ENCODE measurements at places on chromosomes 3 and 15. TPM values are rescaled to one million over a fixed set of nuclear protein-coding genes. Genes with fewer than 3 reads are reported as not detected.

Gene SLC22A13
- total RNA-seq, result 0.13 TPM

DNA sequence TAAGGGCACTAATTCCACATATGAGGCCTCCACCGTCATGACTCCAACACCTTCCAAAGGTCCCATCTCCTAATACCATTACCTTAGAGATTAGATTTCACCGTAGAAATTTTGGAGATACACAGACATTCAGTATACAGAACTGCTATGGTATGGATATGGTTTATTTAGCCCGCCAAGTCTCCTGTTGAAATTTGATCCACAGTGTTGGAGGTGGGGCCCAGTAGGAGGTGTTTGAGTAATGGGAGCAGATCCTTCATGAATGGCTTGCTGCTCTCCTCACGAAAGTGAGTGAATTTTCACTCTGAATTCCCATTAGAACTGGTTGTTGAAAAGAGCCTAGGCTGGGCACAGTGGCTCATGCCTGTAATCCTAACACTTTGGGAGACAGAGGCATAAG is 7.4 kb downstream of the MKRN3 start:
- DNase-seq, result no peak

GRCh38 chr3:194043516-194043915 is 92.4 kb upstream of the HES1 start:
- no peak for DNase-seq

DNA sequence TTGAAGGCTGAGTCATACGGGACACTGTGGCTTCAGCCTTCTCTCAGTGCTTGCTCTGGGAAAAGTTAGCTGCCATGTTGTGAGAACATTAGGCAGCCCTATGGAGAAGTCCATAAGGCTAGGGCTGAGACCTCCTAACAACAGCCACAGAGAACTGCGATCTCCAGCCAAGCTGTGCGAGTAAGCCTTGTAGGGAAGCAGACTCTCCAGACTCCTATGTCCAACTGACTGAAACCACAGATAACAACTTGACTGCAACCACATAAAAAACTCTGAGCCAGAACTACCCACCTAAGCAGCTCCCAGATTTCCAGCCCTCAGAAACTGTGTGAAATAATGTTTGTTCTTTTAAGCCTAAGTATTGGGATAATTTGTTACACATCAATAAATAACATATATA is 40.7 kb downstream of the DENND6A start:
- DNase-seq, result no peak

DNA sequence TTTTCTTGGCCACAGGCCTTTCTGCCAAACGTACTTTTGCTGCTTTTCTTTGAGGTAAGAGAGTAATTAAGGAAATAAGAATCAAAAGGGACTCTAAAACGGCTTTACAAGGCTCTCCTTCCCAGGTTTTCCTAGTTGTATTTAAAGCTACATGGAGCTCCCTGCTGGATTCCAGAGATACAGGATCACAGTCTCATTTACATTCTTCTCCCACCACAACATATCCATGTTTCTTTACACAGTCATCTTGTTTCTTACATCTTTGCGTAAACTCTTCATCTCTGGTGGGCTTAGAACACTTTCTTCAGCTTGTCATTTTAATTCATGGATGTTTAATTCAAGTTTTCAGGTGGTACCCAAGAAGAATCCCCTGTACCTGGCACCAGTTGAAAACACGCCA is 117.6 kb upstream of the BFSP2 start:
- no peak for DNase-seq

DNA sequence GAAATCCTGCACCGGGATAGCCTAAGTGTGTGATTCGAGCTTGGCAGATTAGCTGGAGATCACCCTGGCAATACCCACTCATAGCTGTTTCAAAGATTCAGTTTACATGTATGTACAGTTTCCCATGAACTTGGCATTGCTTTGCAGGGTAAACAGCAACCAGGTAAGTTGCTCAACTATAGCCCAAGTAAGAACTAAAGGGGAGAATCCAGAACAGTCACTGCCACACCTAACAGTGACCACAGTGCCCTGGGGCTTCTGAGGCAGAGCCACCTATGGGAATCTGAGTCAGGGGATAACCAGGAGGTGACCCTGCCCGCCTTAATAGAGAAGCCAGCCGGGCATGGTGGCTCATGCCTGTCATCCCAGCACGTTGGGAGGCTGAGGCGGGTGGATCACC is 15.9 kb downstream of the CDAN1 start:
- no peak for DNase-seq

- DNase-seq, result no peak
These were observed 13.9 kb upstream of the GABRA5 start for GRCh38 chr15:26852980-26853379.

All from lower leg skin (tissue), 4 donors.